ENCODE measurements at places on chromosomes 5 and 9. TPM values are rescaled to one million over a fixed set of nuclear protein-coding genes. Genes with fewer than 3 reads are reported as not detected.

The ABCA2 gene
- total RNA-seq: 67.7 TPM

The CCL21 gene
- not detected for total RNA-seq

The DPH7 gene
- total RNA-seq: 31.1 TPM

- no peak for DNase-seq
These were observed 1.6 kb upstream of the SMIM15 start for GRCh38 chr5:61163905-61164304.

DNA sequence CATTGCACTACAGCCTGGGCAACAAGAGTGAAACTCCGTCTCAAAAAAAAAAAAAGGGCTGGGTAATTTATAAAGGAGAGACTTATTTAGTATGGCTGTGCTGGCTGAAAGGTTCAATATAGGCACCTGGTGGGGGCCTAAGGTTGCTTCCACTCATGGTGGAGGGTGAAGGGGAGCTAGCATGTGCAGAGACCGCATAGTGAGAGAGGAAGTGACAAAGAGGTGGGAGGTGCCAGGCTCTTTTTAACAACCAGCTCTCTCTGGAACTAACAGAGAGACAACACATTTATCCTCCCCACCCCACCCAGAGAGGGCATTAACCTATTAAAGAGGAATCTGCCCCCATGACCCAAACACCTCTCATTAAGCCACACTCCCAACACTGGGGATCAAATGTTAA lies 28.9 kb upstream of the SERINC5 start:
- peak; percentile 33 for DNase-seq

- DNase-seq: no peak
These were observed 10.5 kb downstream of the SH2D3C start for GRCh38 chr9:127767909-127768331.

DNA sequence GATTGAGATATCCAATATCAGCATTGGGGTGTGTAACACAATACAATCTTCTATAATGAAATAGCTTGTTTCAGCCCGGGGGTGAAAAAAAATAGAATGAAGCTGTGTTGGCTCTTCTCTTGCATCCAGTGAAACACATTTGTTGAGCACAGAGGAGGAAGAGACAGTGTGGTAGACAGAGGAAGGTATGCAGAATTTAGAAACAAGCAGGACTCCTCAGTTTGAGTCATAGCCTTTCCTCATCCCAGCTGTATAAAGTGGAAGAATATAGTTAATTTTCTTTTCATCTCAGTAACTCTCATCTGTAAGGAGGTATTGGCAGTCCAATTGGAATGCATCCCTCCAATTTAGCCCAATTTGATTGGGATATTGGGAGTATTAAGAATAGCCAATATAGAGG lies 302.2 kb upstream of the VLDLR start:
- DNase-seq: no peak

- no peak for DNase-seq
These were observed 34.8 kb upstream of the TMC1 start for GRCh38 chr9:72486594-72486955.

DNA sequence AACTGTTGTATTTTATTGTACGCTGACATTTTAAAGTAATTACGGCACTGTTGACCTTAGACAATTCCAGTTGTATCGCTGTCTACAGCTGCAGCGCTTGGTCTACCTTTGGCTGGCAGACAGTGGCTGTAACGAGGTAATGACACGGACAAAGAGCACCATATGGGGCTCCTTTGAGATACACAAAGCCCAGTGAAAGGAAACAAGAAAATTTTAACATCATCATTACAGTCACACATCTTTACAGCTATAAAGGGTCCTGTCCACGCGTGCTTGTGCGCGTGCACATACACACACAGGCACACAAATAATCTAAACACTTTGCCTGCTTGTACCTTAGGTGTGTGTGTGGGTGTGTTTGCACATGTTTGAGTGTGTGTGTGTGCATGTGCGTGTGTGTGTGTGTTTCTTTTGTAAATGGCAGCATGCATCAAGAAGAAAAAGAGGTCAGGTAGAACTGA lies 946.0 kb downstream of the NR2F1-AS1 start:
- DNase-seq: no peak
